ENCODE measurements at places on chromosomes 13 and 19.
A peak's percentile ranks its signal among the peaks of the same experiment; 100 is the strongest.

DNA sequence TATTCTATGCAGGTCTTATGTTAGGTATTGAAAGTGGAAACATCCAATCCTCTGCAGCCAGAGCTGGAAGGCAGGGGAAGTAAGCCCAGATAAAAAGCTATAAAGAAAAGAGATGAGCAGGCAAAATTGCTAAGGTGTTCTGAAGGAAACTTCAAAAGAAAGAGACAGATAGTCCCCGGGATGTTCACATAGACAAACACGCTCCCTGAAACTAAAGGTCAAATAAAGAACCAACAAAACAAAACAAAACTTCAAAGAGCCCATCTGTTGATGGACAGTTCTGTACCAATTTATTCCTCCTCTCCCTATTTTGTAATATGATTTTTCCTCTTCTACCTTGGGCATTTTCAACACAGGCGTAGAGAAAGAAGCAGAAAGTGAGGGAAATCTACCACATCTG is 11.3 kb upstream of the NDFIP2 start:
- DNase-seq, result no peak

- no peak for DNase-seq
Observed at GRCh38 chr19:46411088-46411924, 2.1 kb downstream of the CCDC8 start.

GRCh38 chr13:39044536-39044935 is 6.3 kb downstream of the NHLRC3 start:
- no peak for DNase-seq

DNA sequence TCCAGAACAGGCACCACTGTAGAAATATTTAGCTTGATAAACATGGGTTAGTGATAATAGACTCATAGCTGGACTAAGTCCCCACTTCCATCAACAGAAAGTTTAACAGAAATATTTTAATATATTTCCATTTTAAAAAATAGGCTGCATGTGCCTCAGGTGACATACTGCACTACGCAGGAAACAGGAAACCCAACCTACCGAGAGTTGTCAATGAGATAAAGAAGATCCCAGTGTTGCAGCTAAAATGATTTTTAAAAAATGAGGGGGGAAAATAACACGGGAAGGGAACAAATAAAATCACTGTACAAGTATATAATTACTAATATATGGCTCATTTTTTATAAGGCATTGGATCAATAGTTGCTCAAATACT is 154.8 kb downstream of the TBC1D4 start:
- DNase-seq, result peak; percentile 5

- no peak for DNase-seq
Observed at GRCh38 chr19:18723871-18724377, 40.4 kb downstream of the CRTC1 start.

DNA sequence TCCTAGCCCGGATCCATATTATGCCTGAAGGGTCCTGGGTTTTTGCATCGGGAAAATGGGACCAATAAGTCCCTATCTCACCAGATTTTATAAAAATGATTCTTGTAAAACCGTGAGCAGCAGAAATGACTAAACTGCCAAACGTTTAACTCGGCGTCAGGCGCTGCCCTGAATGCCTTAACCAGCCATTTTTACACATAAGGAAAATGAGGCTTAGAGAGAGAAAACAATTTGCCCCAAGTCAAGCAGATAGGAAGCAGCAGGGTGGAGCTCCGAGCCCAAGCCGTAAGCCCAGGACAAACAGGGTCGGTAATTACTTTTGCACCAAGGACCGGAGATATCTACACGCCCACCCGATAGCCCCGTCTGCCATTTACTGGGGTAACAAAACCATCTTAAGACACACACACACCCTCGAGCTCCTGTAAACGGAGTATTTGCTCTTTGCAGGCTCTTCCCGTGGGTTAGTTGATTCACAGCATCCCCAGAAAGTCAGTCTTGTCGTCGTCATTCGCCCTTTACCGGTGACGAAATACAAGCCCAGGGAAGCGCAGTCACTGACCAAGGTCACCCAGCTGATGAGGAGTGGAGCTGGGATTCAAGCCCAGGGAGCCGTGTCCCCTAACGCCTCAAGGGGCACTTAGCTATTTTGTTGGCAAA is 16.0 kb upstream of the MRI1 start:
- no peak for DNase-seq

DNA sequence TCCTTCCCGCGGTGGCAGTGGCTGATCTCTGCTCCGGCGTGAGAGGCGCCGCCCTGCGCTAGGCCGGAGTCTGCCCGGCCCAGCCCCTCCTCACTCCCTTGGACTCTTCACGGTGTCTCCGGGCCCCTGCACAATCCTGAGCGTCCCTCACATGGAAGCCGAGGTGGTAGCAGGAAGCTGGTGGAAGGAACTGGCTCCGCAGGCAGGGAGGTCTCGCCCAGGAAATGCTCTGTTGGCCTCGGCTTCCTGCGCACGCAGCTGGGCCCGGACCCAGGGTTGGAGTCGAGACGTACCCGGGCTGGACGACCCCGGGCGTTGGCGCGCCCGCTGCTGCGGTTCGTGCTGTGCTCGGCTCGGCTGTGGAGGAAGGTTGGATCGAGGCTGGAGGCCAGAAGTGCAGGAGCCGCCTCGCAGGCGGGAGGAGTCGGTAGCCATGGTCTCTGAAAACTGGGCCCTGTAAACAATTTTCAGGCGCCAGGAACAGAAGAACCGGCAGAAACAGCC is 46.3 kb downstream of the ZNF724 start:
- DNase-seq, result peak; percentile 18

DNA sequence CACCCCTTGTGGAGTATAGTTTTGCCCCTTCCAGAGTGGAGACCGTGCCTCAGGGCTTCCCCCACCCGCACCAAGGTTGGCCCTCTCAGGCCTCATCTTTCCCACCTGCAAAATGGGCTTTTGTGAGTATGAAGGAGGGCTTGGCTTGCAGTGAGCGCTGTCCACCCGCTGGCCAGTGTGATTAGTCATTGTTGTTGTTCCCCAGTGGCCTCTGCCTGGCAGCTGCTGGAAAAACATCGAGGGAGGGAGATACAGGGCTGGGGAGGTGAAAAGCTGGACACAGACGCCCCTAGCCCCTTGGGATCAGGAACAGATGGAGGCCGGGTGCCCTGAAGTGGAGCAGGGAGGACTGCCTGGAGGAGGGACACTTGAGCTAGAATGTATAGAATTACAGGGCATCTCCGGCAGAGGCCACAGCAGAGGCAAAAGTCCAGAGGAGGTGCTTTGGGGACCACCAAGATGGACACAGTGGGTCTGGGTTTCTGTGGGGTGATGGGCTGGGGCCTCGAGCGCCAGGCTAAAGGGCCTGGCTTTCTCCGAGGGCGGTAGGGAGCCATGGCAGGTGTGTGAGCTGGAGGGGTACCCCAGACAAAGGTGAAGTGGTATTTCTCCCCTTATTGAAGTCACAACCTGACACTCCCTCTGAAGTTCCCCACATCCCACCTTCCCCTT is 3.9 kb upstream of the IL12RB1 start:
- DNase-seq, result no peak

- no peak for DNase-seq
Observed at GRCh38 chr19:51372649-51373504, at the start of gene NKG7. NKG7 (minus strand) TSS chr19:51372654; CDS start chr19:51372535, 119 bp downstream.

- no peak for DNase-seq
Observed at GRCh38 chr13:47892374-47892773, 108.7 kb downstream of the SUCLA2 start.

- peak; percentile 94 for DNase-seq
Observed at GRCh38 chr19:11814029-11814699, at the start of gene ZNF440. ZNF440 (plus strand) TSS chr19:11814273; CDS start chr19:11814448, 175 bp downstream.

DNA sequence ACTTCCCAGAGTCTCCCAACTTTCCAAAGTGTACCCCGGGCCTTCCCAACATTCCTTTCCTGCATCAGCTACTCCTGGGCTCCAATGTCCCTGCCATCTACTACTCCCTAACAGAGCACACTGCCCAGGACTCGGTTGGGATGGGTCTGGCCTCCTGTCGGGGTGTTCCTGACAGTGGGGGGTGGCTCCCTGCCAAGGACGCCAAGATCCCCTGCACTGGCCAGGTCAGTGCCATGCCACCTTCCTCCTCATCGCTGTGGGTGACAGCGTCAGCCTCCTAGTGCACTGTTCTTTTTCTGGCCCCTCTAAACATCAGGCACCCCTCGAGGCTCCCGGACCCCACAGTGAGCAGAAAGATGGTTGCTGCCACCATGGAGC is 13.8 kb downstream of the EPS15L1 start:
- DNase-seq, result no peak

GRCh38 chr19:39968789-39969188 is 2.2 kb upstream of the PSMC4 start:
- DNase-seq, result no peak

- DNase-seq, result no peak
Observed at GRCh38 chr19:9650345-9650744, 24.6 kb downstream of the ZNF562 start.

- DNase-seq, result no peak
Observed at GRCh38 chr13:33230178-33230881, 55.2 kb downstream of the STARD13 start.

DNA sequence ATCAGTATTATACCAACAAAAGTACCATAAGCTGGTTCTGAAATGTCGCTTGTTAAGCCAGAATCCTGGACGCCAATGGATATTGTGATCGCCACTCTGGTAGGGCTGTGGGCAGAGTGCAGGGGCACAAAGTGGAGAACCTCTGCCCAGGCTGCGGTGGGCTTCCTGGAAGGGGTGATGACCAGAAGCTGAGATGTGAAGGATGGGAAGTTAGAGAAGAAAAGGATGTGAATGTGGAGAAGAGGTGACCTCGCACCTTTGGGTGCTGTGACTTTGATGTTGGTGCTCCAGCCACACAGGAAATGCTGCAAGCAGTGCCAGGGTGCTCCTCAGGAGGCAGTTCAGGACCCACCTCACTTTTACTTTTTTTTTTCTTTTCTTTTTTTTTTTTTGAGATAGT is 207.9 kb upstream of the MAB21L1 start:
- DNase-seq, result no peak

DNA sequence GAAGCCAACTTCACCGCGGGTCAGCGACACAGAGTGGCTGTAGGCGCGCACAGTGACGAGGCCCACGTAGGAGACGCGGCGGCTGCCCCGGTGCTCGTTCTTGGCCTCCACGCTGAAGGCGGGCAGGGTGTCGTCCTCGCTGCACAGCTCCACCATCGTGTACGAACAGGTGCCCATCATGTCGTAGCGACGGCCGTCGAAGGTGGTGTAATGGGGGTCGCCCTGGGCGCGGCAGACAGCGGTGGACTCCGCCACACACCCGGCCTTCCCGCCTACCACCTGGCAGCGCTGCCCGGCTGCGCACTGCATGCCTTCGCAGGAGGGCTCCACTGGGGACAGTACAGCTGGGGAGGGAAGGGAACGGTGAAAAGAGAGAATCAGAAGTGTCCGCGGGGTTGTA is 10.0 kb downstream of the FCGBP start:
- DNase-seq, result no peak

- no peak for DNase-seq
Observed at GRCh38 chr19:29562299-29563297, 36.8 kb downstream of the VSTM2B start.

GRCh38 chr13:98856983-98857382 is 104.5 kb upstream of the SLC15A1 start:
- peak; percentile 33 for DNase-seq

DNA sequence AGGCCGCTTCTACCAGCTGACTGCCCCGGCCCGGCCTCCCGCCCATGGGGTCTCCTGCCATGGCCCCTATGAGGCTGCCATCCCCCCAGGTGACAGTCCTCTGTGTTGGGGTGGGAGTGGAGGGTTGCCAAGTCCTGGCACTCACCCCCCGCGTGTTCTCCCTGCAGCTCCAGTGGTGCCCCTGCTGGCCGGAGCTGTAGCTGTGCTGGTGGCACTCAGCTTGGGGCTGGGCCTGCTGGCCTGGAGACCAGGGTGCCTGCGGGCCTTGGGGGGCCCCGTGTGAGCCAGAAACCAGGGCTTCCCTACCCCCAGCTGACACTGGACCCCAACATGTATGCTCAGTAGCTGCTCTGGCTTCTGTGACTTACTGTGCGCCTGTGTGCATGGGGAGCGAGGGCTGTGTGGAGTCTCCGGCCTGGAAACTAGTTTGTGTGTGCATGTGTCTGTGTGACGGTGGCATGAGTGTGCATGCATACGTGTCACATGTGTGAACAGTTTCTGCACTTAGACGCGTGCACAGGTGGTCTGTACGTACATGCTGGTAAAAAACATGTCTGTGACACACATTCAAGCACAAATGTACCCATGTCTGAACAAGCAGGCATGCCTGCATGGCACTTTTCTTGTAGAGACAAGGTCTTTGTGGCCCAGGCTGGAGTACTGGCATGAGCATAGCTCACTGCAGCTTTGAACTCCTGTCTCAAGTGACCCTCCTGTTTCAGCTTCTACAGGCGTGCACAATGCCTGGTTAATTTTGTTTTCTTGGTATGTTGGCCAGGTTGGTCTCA is 4.9 kb downstream of the ACP4 start:
- no peak for DNase-seq

DNA sequence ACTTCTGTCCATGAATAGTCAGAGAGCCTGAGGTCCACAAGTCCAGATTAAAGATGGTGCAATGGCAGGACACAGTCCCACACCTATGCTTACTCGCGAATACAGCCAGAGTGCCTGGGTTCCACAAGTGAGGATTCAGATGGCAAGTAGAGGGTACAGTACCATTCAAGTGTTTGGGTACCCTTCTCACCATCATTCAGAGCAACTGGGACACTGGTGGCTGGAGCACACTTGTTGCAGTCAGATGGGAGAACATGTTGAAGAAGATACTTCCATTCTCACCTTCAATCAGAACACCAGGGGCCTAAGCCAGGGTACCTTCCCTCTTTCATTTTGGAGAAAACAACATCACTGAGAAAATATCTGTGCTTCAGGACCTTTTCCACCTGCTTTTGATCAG is 43.7 kb upstream of the ZNF599 start:
- DNase-seq, result no peak

GRCh38 chr13:31947105-31947504 is 84.5 kb upstream of the FRY start:
- DNase-seq, result no peak
